Stimulated activated CD4-positive, alpha-beta T cell treated with anti-CD3 and anti-CD28 coated beads, TNF-alpha, amount 100 ng/mL, for 24 hours (primary cell): ENCODE measurements at places on chromosomes 5 and 9.

- no peak for DNase-seq
These were observed 8.4 kb downstream of the SLC2A6 start for GRCh38 chr9:133470427-133470924.

DNA sequence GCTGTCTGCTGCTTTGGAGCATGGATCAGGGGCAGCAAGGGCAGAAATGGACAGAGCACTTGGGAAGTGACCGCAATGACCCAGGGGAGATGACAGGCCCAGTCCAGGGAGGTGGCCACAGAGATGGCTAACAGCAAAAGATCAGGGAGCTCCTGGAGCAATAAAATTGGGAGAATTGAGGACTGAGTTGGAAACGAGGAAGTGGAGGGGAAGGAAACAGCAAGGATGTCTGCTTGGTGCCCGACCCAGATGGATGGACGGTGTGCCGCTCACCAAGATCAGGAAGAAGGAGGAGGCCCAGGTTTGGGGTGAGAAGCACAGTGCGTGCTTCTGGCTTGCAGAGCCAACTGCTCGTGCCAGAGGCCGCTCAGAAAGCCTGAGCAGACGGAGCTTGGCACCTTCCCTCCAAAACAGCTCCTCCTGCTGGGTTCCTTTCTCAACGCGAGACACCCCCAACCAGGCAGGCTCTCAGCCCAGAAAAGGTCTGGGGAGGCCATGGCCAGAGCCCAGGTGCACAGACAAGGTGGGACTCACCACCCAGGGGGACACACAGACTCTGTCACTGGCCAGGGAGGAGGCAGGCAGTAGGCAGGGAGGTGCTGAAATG, 1.7 kb upstream of the SLC34A1 start:
- DNase-seq, result no peak

GRCh38 chr5:160846642-160847041, 5.4 kb downstream of the ATP10B start:
- DNase-seq, result no peak

GRCh38 chr5:75675783-75676182, 41.5 kb downstream of the POC5 start:
- DNase-seq, result no peak

DNA sequence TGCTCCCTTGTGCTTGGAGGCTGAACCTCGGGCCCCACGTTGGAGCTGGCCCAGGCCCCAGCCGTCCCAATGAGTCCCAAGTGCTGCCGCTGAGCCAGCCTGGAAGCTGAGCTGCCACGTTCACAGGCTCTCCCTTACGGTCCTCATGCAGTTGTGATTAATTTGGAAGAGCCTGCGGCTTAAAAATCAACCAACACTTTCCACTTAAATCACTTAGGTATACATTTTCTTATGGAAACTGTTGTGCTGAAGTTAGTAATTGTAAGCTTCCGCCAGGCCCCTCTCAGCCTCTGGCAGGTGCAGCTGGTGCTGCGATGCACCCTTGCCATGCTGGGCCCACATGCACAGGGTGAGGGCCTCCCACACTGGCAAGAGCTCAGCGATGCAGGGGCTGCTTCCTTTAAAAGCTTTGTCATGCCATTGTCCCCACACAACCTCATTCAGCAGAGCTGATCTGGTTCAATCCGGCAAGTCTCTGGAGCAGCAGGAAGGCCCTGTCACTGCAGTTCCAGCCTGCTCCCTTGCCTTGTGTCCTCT, 61.0 kb downstream of the IPPK start:
- no peak for DNase-seq
